Dorsolateral prefrontal cortex (tissue), 122 donors: ENCODE measurements at places on chromosomes 13 and 19.

DNA sequence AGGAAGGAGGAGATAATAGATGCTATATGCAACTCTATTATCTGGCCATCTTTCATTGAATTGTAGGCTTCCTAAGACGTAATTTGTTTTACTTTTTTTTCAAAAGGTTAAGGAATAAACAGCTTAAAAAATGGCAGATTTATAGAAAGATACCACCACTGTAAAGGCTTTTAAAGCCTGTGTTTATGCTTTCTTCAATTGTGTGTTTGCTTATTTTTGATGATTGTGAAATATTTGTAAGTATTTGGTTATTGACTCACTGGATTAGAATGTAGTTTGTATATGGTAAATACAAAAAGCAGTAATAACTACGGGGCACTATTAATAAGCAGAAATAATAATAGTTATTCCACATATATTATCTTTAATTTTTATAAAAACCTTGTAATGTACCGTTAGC lies 437.9 kb downstream of the KLF5 start:
- no peak for DNase-seq

DNA sequence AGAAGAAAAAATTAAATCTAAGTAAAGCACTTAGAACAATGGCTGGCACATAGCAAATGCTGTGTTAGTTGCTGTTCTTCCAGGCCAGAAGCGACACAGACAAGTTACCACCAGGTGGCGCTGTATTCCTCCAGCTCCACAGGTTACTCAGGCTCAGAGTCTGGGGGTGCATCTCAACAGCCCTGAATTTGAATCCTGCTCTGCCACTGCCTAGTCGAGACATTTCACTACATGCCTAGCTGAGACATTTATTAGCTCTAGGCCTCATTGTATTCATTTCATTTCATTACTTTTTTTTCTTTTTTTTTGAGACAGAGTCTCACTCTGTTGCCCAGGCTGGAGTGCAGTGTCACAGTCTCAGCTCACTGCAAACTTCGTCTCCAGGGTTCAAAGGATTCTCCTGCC lies 16.4 kb upstream of the CYP2B6 start:
- DNase-seq, result peak; percentile 68

DNA sequence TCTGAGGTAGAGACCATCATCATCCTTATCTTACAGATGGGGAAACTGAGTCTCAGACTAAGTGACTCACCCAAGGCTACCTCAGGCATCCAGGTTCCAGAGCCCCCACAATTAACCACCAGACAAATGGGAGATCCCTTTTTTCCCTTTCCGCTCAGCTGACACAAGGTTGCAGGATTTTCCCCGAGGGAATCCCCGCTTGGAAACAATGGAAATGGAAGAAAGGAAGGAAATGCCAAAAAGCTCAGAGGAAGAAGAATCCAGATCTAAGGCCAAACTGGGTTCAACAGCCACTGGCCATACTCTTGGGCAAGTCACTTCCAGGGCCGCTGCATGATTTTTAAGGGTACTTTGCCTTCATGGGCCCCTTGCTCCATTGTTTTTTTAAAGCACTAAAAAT lies 1.6 kb downstream of the ZNF71 start:
- DNase-seq, result no peak

DNA sequence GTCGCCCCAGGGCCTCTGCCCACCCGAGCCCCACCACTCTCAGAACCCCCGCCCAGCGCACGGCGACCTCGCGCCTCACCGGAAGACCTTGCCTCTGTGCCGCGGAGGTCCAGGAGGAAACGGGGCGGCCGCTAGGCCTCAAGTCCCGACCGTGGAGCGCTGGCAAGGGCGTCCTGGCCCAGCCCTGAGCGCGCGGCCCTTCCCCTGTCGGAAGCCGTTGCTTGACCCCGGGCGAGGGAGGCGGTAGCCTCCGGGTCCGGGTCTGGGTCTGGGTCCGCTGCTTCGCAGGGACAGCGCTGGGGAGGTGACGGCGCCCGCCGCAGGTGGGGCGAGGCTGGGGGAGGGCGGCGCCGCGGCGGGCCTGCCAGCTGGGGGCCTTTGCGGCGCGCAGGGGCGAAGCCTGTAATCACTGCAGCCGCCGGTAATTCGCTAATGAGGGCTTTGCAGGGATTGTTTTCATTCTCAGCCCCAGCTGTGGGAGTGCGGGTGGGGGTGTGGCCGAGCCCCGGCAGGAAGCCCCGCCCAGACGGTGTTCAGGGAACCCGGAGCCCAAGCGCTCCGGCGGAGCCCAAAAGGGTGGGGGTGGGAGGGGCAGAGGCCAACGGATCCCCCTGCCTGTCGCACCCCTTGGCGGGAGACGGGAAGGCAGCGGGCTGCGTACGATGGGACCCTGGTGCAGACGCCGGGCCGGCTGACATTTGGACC lies 8.6 kb downstream of the C19orf25 start:
- no peak for DNase-seq

- no peak for DNase-seq
Measured at GRCh38 chr19:57002710-57003109, 117.1 kb upstream of the USP29 start.

- DNase-seq, result no peak
Measured at GRCh38 chr19:54345938-54346386, 7.0 kb upstream of the LILRA4 start.

DNA sequence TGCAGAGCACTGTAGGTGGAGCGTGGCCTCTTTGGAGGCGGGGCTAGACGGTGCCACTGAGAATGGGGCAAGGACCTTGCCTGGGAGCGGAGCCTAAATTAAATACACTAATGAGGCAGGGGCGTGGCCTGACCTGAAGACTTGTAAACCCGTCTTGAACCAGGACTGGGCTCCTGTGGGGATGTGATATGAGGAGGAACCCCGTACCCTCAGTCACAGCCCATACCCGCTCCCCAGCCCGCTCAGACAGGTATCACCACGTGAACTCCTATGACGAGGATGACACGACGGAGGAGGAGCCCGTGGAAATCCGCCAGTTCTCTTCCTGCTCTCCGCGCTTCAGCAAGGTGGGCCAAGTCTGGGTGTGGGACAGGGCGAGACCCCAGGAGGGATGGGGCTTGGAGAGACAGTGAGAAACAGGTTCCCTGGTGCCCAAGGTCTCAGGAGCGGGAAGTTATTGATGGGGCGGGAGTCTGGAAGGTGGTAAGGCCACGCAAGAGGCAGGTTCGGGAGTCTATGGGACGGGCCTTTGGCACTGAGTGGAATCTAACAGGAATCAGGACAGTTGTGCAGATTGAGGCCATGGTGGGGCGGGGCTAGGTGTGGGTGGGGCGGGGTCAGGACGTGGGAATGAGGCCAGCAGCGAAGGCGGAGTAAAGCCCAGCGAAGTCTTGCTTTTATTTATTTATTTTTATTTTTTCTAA lies 14.7 kb downstream of the DNASE2 start:
- no peak for DNase-seq

DNA sequence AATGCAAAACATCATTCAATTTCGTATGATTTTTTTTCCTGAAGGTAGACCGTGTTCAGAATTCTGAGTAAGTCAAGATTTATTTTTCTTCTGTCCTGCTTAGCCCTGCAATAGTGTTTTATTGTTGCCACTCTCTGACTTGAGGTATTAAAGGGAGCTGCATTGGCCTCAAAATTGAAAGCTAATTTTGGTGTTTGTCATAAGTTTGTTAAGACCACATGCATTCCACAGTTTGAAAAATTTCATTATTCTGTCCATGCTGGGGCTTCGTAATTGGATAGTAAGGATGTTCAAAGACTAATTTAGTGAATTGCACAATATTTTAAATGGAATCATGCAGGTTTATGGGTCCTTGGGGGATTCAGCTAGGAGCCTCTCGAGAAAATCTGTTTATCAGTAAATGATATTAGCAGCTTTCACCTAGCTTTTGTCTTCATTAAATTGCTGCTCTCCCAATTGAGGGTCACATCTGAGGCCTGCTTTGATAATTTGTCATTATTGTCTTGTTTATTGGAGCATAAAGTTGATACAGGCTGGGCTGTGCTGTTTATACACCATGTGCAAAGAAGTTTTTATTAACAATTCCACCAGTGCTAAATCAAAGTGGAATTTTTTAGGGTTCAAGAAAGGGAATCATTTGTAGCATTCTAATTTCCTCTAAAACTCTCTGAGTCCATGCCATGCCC lies 339.8 kb upstream of the OBI1 start:
- no peak for DNase-seq

GRCh38 chr13:79547211-79548195 lies 66.5 kb downstream of the NDFIP2 start:
- no peak for DNase-seq

- DNase-seq, result no peak
Measured at GRCh38 chr13:21616880-21617279, 12.9 kb upstream of the MICU2 start.

GRCh38 chr13:43284162-43284561 lies 260.8 kb downstream of the DNAJC15 start:
- DNase-seq, result no peak

GRCh38 chr13:97306645-97307044 lies 84.5 kb downstream of the MBNL2 start:
- no peak for DNase-seq

DNA sequence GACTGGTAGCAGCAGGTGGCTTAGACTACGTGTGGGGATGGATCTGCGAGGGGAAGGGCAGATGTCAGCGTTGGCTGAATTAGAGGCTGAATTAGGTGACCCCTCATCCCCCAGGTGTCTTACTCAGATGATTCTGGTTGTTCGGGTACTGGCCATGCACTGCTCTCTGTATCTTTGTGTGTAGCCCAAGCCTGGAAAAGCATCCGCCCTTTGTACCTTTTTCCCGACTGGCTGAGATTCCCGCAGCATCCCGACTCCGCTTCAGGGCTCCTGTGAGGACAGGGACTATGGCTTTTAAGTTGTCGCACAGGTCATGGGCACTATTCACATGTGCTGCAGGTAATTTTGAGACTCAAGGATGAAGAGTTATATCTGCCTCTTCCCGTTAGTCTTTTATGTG lies 7.2 kb downstream of the TFDP1 start:
- DNase-seq, result no peak

DNA sequence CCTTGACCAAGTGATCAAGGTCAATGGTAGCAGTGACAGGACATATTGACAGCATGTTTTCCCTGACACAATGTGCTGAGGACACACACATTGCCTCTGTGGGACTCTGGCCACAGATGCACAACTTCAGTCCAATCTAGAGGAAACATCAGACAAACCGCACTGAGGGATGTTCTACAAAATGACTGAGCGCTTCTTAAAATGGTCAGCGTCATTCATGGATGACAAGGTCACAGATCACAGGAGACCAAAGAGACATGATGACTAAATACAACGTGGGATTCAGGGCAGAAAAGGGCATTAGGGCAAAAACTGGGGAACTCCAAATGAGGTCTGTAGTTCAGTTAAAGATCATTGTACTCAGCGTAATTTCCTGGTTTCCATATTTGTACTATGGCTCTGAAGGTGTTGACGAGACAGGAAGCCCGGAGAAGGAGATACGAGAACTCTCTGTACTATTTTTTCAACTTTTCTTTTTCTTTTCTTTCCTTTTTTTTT lies 20.6 kb downstream of the PBX4 start:
- DNase-seq, result no peak

DNA sequence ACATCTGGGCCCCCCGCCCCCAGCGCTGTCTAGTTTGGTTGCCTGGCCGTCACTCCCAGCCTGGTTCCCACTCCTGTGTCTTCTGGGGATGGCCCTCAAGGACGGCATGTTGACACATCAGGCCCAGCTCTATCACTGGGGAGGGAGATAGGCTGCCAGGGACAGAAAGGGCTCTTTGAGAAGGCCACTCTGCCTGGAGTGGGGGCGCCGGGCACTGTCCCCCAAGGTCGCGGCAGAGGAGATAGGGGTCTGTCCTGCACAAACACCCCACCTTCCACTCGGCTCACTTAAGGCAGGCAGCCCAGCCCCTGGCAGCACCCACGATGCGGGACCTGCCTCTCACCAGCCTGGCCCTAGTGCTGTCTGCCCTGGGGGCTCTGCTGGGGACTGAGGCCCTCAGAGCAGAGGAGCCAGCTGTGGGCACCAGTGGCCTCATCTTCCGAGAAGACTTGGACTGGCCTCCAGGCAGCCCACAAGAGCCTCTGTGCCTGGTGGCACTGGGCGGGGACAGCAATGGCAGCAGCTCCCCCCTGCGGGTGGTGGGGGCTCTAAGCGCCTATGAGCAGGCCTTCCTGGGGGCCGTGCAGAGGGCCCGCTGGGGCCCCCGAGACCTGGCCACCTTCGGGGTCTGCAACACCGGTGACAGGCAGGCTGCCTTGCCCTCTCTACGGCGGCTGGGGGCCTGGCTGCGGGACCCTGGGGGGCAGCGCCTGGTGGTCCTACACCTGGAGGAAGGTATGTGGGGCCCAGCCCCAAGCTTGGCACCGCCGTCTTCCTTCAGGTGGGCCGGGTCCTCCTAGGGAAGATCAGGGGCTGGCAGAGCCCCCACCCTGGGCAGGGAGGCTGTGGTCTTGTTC lies at the start of gene AMH:
Gene AMH (plus strand): TSS at position 314 of the 857 bp plus-strand sequence. CDS start 10 bp downstream, at position 324.
- no peak for DNase-seq

- no peak for DNase-seq
Measured at GRCh38 chr19:16166417-16166816, 6.9 kb downstream of the CIB3 start.

DNA sequence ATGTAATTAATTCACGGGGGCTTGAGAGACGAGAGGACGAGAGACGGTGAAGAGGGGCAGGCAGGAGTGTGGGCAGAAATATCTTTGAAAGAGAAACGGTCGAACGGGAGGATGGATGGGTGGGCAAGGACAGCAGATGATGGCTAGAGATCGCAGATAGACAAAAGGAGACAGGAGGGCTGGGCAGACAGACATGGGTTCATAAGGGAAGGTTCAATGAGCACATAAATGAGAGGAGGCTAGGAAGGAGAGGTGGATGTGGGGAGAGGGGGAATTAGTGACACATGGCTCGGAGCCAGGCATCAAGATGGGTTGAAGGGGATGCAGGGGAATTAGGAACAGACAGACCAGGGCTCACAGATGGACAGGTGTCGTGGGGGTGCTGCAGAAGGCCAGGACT lies 1.1 kb downstream of the SYT3 start:
- no peak for DNase-seq

- DNase-seq, result no peak
Measured at GRCh38 chr19:58261968-58262921, 16.5 kb upstream of the ZNF8 start.

DNA sequence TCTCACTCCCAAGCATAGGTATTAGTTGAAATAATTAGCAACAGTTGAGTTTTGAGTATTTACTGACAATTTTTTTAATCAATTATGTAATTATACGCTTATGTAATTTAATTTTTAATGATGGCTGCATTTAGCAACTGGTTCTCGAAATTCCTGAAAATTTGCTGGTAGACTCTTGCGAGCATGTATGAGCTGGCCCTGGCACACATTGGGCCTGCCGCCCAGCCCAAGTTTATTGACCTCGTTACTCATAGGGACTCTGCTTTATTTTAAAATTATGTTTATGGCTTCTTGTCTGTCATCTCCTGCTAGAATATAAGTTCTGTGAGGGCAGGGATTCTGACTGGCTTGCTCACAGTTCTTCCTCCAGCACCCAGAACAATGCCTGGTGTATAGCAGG lies 6.7 kb downstream of the KLK14 start:
- no peak for DNase-seq

- no peak for DNase-seq
Measured at GRCh38 chr19:12880551-12881171, 588 bp downstream of the DNASE2 start.

DNA sequence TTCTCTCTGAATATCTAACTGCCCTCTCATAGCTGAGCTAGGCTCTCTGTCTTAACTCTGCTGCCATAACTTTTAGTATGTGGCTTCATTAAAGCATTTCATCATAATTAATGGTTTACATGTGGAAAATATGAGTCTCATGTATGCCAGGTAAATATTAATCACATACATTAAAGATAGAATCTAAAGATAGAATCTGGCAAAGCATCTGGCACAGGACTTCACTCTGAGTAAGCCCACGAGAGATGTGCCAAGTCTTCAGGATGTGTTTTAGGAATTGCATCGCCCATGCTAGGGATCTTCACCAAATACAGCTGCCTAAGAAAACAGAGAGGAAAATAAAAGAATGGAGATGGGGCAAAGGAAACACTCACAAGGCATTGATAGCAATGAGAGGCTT lies 285.8 kb downstream of the DIAPH3 start:
- DNase-seq, result no peak
